ENCODE measurements at places on chromosomes 5 and 9.

DNA sequence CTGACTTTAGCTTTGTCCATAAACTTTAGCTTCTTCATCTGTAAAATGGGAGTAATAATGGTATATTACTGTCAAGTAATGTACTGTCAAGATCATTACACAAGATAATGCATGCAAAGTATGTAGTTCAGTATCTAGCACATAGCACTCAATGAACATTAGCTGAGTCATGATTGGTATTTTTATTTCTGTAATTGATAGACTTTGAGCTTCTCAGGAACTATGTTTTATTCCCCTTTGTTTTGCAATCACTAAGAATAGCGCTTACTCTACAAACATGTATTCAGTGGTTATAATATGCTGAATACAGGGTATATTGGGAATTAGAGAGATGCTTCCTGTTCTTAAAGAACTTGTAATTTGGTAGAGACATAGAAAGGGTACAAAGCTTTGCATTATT, 142.3 kb upstream of the KLF9 start:
- no peak for DNase-seq

- DNase-seq = no peak
These were observed 1.2 kb upstream of the RLN2 start for GRCh38 chr9:5305741-5306140.

DNA sequence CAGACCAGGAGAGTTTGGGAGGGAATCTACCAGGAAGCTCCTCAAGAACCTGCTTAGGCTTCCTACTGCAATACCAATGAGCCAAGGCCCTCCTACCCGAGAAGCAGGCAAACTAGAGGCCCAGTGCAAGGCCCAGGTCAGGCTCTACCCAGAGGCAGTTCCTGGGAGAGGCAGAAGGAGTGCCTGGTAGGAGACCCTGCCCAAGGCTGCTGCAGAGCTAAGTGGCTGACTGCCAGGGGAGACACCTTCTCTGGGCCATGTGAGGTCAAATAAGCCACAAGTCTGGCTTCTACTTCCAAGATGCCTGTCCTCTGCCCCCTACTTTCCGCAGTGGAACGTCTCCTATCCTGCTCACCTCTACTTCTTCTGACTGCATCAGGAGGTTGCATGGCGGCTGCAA, 17.8 kb downstream of the ACSL6 start:
- DNase-seq = no peak

DNA sequence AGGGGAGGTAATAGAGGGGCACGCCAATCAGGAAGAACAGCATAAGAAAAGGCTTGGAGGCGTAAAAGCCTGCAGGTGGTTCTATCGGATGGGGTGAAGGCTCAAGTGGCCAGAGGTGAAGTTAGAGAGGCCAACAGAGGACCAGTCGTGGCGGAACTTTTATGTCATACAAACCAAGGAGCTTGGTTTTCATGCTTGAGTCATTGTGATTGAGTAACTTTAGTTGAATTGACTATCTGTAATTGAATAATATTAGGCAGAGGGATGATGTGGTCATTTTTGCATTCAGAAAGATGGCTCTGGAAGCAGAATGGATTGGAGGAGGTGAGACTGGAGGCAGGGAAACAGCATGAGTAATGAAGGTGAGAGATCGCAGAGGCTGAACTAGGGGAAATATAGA, 7.2 kb upstream of the SPINK4 start:
- DNase-seq = no peak

DNA sequence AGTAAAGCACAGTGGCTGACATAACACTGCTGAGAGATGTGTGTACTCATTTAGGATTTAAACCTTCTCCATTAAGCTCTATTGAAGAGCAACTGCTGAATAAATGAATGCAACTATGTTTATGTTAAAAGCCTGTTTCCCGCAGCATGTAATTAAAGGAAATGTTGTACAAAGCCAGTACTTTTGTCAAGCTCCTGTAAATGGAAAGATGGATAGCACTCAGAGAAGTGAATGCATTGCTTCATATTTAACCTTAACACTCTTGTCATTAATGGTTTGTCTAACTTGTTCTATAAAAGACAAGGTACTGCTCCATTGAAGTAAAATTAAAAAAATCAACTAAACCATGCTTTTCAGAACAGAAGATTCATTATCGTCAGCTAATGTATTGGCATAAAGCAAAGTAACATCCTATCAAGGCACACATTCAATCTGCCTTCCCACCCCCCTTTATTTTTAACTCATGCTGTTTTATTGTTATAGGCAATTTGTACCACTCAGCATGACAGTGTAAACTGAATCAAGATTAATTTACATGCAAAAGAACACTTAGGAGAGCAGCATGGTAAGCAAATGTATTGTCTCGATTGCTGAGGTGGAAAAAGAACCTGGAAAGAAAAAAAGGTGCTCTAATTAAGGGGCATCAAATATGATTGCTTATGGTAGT, 240.9 kb upstream of the TBCA start:
- no peak for DNase-seq

Measured in NCI-H1694 (cell line).